ENCODE measurements at places on chromosomes 1 and 21.

GRCh38 chr1:206797534-206798383, 25.5 kb upstream of the IL10 start:
- no peak for DNase-seq

- DNase-seq = no peak
Observed at GRCh38 chr1:37807220-37807554, 403 bp upstream of the C1orf122 start.

- DNase-seq = no peak
Observed at GRCh38 chr21:21101911-21102310, 103.7 kb downstream of the NCAM2 start.

- DNase-seq = no peak
Observed at GRCh38 chr1:212782422-212783154, 9.0 kb downstream of the NSL1 start.

DNA sequence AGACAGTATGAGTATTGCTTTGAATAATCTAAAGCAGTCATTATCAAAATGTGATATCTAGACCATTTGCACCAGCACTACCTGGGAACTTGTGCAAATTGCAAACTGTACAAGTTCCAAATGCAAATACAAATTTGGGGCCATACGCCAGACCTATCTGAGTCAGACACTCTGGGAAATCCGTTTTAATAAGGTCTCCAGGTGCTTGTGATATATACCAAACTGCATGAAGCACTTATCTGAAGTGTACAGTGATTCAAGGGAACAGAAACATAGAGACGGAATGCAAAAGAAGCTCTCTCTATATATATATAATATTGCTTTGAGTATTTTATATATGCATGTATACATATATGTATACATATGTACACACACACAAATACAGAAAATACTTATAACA, 36.2 kb upstream of the ASPM start:
- no peak for DNase-seq
